Stomach (tissue), 19 donors: ENCODE measurements at places on chromosomes 12 and 14.

DNA sequence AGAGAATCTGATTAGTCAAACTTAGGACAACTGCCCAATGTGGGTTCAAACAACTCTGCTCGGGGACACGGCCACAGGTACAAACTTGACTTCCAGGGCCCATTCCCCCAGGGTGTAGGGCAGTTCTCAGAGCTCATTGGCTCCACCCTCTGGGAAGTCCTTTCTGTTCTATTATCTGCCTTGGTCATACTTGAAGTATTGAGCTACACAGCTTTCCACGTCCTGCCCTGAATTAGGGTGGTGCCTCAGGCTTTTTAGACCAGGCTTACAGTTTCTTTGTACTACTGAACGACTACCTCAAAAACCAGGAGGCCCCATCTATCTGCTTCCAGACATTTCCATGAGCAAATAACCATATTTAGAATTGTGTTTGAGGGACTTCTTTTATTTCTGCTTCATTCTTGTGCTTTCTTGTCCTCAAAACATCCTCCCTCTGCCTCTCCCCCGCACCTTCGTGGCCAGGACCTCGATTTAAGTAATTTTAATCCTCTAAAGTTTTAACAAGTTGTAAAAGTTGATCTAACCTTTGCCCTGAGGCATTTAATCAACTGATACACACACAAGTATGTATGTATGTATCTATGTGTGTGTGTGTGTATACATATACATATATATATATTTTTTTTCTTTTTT is 281.7 kb upstream of the AMIGO2 start:
- H3K27ac ChIP-seq = peak overlapping the region; percentile 79
- H3K27me3 ChIP-seq = no peaks in the 10 kb centered on the region
- no peaks in the 10 kb centered on the region for H3K36me3 ChIP-seq
- peak; percentile 18 for DNase-seq

- peak overlapping the region; percentile 49 for H3K27ac ChIP-seq
- no peaks in the 10 kb centered on the region for H3K36me3 ChIP-seq
- peaks cover 21% of the 10 kb centered on the region for H3K4me1 ChIP-seq
- peak; percentile 83 for DNase-seq
- H3K4me3 ChIP-seq = peak overlapping the region; percentile 63
These were observed 40.9 kb upstream of the CAPRIN2 start for GRCh38 chr12:30795410-30796312.

- H3K4me1 ChIP-seq = no peaks in the 10 kb centered on the region
- H3K4me3 ChIP-seq = no peak overlapping the region
- no peaks in the 10 kb centered on the region for H3K36me3 ChIP-seq
- DNase-seq = no peak
These were observed 375.1 kb downstream of the GRIN2B start for GRCh38 chr12:13606290-13606689.

- no peaks in the 10 kb centered on the region for H3K4me1 ChIP-seq
- no peak for DNase-seq
- H3K27me3 ChIP-seq = no peaks in the 10 kb centered on the region
- peaks cover 3% of the 10 kb centered on the region for H3K36me3 ChIP-seq
- no peak overlapping the region for H3K4me3 ChIP-seq
- H3K27ac ChIP-seq = no peak overlapping the region
These were observed 5.8 kb upstream of the C1RL start for GRCh38 chr12:7114851-7115250.

DNA sequence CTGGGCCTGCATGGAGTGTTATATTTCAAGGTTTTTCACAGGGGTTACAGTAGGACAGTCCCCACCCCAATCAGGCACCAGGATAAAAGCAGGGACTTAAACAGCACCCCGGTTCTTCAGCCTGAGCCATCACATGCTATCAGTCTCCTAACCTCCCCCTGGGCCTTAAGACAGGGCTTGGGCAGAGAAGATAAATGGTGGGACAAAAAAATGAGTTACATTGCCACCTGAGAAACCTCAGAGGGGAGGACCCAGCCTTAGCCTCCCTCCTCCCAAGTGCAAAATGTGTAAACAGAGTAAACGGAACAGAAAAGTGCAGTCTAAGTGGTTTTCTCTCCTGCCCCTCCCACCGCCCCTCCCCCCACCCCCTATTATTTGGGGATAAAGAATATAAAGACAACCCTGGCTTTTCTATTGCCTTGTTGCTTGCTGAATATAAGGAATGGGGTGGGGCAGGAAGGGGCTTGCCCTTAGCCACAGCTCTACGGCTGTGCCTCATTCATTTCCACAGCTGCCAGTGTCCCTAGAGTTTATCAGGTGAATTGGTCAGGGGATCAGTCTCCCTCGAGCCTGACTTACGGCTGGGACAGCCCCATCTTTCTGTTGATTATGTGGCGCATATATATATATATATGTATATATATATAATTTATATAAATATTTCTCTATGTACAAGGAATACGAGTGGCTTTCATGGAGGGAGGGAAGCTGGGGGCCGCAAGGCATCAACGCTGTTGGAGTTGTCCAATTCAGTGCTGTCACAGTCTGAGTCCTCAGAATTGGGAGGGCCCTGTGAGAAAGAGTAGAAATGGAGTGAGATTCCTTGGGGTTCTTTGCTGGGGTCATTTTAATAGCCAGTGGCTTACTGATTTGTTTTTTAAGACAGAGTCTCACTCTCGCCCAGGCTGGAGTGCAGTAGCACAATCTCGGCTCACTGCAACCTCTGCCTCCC is 18.5 kb downstream of the MAP3K12 start:
- no peaks in the 10 kb centered on the region for H3K27me3 ChIP-seq
- H3K27ac ChIP-seq = no peak overlapping the region
- peaks cover 67% of the 10 kb centered on the region for H3K4me1 ChIP-seq
- DNase-seq = no peak
- peaks cover 100% of the 10 kb centered on the region for H3K36me3 ChIP-seq

DNA sequence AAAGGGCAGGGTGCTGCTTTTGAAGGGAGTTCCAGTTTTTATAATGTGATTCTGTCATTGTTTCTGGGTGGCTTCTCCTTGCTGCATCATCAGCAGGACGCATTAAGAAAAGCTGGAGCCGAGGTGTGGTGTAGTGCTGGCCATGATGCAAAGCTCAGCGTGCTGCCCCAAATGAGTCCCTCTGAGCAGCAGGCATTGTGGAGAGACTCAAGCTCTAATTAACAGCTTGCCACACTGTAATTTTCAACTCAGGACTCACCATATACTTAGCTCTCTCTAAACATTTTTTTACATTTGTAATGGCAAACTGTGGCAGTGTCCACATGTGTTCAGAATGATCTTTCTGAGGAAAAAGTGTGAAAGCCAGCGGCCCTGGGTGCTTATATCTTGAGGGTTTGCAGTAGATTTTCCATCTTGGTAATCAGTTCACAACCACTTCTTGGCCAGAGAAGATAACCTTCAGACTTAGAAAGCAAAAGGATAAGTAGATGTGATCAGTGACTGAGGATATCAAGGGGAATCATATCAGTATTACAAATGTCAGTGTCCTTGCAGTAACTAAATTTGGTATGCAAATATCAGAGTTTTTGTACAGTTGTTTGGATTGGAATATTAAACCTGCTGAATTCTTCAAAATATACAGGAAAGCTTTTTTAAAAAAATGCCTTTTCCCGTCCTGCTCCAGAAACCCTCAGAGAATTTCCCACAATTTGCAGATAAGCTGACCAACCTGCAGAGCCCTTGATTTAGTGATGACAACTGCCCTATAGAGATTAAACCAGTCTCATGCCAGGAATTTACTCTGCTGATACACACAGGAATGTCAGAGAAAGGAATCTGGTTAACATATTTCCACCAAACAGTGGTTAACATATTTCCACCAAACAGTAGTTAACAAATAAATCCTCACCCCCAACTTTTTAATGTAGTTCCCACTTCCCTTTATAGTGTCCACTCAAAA is 63.6 kb downstream of the DAAM1 start:
- peaks cover 13% of the 10 kb centered on the region for H3K4me1 ChIP-seq
- no peak overlapping the region for H3K4me3 ChIP-seq
- no peaks in the 10 kb centered on the region for H3K36me3 ChIP-seq
- no peaks in the 10 kb centered on the region for H3K27me3 ChIP-seq
- DNase-seq = no peak
